Daoy (cell line): ENCODE measurements at places on chromosomes 5 and 9. TPM values are rescaled to one million over a fixed set of nuclear protein-coding genes. Genes with fewer than 3 reads are reported as not detected.

The FUT7 gene
- total RNA-seq = not detected in 2 replicates

The WDR38 gene
- total RNA-seq = 0.12 TPM in 1 of 2 replicates, not detected in the other

GRCh38 chr5:35133186-35133585, 85.4 kb upstream of the AGXT2 start:
- no peak for DNase-seq

DNA sequence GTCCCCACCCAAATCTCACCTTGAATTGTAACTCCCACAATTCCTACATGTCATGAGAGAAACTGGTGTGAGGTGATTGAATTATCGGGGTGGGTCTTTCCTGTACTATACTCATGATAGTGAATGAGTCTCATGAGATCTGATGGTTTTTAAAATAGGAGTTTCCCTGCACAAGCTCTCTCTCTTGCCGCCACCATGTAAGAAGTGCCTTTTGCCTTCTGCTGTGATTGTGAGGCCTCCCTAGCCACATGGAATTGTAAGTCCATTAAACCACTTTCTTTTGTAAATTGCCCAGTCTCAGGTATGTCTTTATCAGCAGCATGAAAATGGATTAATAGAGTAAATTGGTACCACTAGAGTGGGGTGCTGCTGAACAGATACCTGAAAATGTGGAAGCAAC, 140.9 kb downstream of the ARHGEF28 start:
- no peak for DNase-seq

DNA sequence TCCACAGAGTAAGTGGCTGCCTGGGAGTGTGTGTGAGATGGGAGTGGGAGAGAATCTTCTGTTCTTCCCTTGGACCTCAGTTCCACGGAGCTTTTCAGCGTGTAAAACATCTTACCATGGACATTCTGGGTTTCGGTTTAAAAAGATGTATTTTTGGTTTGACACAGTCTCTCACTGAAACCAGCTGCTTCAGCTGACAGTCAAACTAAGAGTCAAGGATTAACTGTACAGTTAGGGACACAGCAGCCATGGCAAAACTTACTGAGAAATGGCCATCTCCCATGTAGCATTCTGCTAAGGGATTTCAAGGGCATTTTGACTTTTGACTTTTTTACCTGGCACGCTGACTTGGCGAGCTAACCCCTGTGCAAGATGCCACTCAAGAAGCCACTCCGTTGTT, 93.8 kb upstream of the IL12B start:
- no peak for DNase-seq

- peak; percentile 44 for DNase-seq
Measured at GRCh38 chr5:157106630-157107461, 2.0 kb downstream of the HAVCR2 start.

GRCh38 chr5:5275211-5275610, 135.1 kb downstream of the ADAMTS16 start:
- no peak for DNase-seq

GRCh38 chr9:116543731-116544400, 143.2 kb upstream of the TRIM32 start:
- no peak for DNase-seq

DNA sequence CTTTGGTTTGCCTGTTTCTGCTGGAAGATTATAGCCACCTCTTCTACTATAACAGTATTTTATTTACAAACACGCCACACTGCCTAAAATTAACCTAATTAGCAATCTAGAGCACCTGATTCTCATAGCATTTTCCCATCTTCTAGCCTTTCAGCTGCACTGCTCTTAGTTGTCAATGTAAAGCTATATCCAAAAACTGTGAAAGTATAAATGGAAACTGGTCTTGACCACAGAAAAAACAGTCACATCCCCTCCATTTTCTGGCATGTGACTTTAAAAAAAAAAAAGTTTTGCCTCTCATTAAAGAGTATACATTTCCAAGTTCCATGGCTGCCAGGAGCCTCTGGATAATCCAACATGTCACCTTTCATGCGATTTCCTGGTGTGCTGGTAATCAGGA, 287.8 kb downstream of the DTWD2 start:
- DNase-seq = no peak
